Forelimb muscle (tissue), 1 donor: ENCODE measurements at places on chromosomes 5 and 9. TPM values are rescaled to one million over a fixed set of nuclear protein-coding genes. Genes with fewer than 3 reads are reported as not detected.
A peak's percentile ranks its signal among the peaks of the same experiment; 100 is the strongest.

DNA sequence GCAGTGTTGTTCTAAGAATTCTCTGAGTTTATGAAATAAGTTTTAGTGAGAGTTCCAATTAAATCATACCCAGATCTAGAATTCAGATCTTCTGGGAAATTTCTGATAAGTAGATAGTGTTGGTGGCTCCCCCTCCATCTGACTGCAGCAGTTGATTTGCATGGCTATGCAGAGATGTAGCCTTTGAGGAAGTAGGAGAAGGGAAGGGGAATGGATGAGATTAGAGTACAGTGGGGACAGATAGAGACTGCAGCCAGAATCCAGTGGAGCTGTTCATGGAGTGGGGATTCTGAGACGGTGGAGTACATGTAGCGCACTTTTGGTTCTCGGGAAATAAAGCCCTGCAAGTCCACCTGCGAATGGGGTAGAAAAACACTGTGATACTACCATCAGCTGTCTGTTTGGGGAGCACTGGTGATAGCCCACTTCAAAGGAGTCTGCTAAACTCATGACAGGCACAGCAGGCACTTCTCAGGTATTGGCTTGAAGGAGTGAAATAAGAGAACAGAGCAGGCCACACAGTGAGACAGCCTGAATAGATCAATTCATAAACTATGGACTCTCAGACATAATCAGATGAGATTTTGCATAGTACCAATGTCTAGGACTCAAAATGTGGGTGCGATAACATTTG, 96.8 kb downstream of the ALDH1A1 start:
- DNase-seq, result no peak

GRCh38 chr9:33676746-33677505, 118.4 kb upstream of the PRSS3 start:
- DNase-seq, result no peak

DNA sequence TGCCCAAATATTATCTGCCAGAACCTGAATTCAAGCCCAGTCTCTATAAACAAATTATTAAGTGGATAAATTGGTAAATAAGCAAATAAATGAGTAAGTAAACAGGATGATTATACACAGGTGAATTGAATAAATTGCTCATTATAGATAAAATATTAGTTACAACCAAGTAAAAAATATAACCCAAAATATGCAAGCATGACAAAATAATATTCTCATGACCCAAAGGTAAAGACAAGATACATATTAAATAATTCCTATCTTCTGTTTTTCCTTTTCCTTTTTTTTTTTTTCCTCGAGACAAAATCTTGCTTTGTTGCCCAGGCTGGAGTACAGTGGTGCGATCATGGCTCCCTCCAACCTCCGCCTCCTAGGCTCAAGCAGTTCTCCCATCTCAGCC, 21.2 kb upstream of the FSD1L start:
- DNase-seq, result no peak

GRCh38 chr5:452978-453710, 10.2 kb downstream of the EXOC3 start:
- DNase-seq, result no peak

DNA sequence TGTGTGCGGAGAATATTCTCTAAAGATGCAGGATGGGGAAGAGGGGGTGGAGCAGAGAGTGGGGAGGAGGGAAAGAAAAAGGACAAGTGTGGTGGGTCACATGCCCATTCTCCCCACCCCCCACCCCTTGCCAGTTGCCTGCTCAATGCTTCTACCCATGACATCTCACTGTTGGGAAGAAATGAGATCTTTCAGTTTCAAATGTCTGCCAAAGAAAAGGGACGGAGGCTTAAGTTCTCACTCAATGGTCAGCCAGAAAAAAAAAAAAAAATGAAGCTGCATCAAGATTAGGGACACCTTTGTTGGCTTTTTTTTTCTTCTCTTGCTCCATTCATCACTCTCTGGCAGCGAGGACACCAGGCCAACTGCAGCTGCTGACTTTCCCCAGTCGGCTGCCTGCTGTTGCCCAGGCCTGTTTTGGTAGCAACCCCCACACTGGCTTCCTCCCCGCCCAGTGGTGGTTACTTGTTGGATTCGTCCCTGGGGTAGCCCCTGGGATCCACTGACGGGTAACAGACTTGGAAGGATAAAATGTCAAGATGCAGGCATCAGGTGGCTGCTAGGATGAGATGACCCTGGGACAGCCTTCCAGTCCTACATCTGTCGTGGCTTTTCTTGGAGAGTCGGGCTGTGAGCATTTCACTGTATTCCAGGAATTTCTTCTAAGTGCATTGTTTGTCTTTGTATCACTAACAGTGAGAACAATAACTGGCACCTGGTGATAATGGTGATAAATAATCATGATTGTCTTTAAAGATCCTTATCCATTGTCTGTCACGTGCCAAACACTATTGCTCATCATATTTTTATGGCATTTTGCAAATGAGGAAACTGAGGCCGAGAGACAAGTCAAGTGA, 9.1 kb downstream of the WWC1 start:
- no peak for DNase-seq

GRCh38 chr5:69129413-69129812, 35.6 kb downstream of the SLC30A5 start:
- DNase-seq, result peak; percentile 4

DNA sequence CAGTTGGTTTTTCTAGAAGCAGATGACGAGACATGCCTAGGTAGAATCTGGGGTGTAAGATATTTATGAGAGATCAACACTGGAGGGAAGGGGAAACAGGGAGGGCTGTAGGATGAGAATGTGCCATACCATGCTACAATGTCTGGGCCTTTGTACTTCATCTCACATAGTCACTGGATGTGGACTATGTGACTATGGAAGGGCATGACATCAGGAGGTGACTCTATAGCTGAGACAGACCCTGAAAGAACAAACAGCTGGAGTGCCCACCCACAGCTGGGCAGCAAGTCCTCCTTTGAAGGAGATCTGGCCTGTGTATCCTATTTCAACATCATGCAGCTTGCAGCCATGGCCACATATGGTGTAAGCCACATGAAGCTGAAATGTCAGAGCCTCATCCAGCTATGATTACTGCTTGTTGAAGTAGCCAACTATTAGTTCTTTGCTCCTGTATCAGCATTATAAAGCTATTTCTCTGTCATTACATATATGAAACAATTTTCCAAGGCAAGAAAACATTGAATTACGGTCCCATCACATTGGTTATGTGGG, 46.2 kb upstream of the KIF2A start:
- no peak for DNase-seq

- no peak for DNase-seq
These were observed 14.4 kb upstream of the ZFR start for GRCh38 chr5:32458880-32459495.

DAP gene
- 47.3 TPM for polyA plus RNA-seq

WDR31 gene
- polyA plus RNA-seq, result 1.7 TPM

SRP19 gene
- polyA plus RNA-seq, result 58.5 TPM

NFIB gene
- polyA plus RNA-seq, result 82.4 TPM
